Vagina (tissue), 2 donors: ENCODE measurements at places on chromosomes 4 and X.

DNA sequence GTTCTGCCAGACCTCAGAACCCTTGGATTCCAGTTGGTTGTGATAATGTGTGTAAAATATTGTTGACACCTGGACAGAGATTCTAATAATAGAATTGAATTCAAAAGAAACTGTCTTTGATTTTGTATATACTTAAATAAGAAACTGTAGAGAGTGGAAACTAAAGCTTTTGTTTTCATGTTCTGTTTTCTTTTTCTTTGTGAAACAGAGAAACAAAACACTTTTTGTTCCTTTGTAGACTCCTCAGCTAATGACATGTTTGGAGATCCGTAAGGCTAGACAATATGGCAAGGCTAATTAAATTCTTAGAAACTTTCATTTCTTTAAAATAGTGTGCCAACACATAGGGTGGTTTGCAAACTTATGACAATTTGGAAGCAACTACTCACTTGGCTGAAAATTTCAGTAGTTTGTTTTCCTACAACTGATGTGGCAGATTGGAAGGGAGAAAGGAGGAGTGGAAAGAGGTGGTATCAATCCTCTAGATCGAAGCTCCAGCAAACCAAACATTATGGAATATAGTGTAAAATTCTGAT, 90.9 kb upstream of the FAT1 start:
- no peak for DNase-seq

DNA sequence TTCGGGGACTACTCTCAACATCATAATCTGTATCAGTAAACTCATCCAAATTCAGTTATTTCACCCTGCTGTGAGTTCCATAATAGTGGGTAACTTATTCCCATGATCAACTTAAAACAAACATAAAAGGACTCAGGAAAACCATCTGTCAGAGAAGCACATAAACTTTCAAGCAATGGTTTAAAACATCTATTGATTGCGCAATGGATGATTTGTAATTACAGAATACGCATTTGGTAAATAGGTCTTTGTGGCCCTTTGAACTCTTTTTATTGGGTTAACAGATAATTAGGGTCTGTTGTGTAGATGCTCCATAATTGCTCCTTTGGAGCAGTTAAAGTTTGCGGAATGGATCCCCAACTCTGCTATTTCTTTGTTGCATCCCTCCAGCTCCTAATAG, 115.3 kb downstream of the KIT start:
- DNase-seq, result no peak

- DNase-seq, result no peak
These were observed 69.4 kb downstream of the EFHC2 start for GRCh38 chrX:44274096-44274495.

GRCh38 chr4:5524446-5525299, 183.7 kb downstream of the EVC2 start:
- DNase-seq, result no peak

- no peak for DNase-seq
These were observed 55.3 kb downstream of the EGF start for GRCh38 chr4:109967798-109968520.

GRCh38 chr4:140130677-140131076, 23.3 kb downstream of the MAML3 start:
- no peak for DNase-seq

GRCh38 chrX:23373129-23373804, 38.6 kb downstream of the PTCHD1 start:
- no peak for DNase-seq

DNA sequence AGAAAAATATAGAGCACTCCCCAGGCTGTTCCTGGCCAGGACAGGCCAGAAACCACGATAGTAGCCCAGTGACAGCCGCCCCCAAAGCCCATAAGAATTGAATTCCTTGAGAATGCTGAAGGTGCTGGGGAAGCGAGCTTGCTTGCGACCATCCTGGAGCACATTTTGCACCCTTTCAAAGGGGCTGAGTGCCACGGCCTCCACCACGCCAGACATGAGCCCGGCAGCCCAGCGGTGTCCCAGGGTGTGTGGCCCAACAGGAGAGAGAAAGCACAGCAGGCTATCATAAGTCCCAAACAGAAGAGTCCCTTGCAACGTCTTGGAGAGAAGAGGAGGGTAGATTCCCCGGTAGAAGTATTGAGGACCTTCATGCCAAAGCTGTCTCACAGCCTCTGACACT, 7.6 kb upstream of the ZCCHC18 start:
- no peak for DNase-seq

- DNase-seq, result no peak
These were observed 67.2 kb upstream of the BRWD3 start for GRCh38 chrX:80876877-80877276.
